ENCODE measurements at places on chromosomes 4 and X.
A peak's percentile ranks its signal among the peaks of the same experiment; 100 is the strongest.

- no peak overlapping the region for H3K27ac ChIP-seq
- H3K4me1 ChIP-seq, result no peaks in the 10 kb centered on the region
- DNase-seq, result no peak
Measured at GRCh38 chr4:185761352-185762235, 50.4 kb downstream of the SORBS2 start.

GRCh38 chrX:39855748-39856129 lies 242.0 kb downstream of the BCOR start:
- no peaks in the 10 kb centered on the region for H3K27me3 ChIP-seq
- DNase-seq, result peak; percentile 62
- H3K4me1 ChIP-seq, result no peaks in the 10 kb centered on the region

GRCh38 chrX:105451401-105451800 lies 230.9 kb upstream of the TEX13A start:
- H3K36me3 ChIP-seq, result no peaks in the 10 kb centered on the region
- H3K27me3 ChIP-seq, result no peaks in the 10 kb centered on the region
- no peak overlapping the region for H3K4me3 ChIP-seq
- DNase-seq, result no peak
- no peaks in the 10 kb centered on the region for H3K4me1 ChIP-seq

DNA sequence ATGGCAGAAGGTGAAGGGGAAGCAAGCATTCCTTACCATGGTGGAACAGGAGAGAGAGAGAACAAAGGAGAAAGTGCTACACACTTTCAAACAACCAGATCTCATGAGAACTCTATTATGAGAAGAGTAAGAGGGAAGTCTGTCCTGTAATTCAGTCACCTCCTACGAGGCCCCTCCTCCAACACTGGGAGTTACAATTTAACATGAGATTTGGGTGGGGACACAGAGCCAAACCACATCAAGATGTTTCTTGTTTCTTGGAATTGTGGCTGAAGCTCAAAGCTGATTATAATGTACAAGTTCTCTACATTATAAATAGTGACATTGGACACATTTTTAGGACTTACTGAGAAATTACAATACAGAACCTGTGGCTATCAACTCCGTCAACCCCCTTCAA lies 29.5 kb upstream of the TAPT1 start:
- H3K4me3 ChIP-seq, result no peak overlapping the region
- no peak for DNase-seq
- H3K27ac ChIP-seq, result no peak overlapping the region
- H3K4me1 ChIP-seq, result no peaks in the 10 kb centered on the region
- no peaks in the 10 kb centered on the region for H3K36me3 ChIP-seq

DNA sequence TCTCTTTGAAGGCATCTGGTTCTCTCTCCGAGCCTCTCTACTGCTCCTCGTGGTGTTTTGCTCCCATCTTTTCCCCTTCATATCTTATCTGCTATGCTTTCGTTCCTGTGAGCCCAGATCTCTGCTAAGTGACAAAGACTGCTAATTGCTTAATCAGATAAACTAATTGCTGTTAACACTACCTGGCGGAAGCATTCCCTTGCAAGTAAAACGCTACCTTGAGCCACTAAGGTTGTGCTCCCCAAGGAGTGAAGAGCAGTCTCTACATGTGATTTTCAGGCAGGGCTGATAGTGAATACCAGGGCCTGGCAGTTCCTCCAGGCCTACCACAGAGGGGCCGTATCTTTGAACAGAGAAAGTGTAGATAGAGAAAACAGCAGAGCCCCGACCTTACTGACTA lies 244.0 kb upstream of the GATB start:
- H3K4me1 ChIP-seq, result no peaks in the 10 kb centered on the region
- no peaks in the 10 kb centered on the region for H3K27me3 ChIP-seq
- DNase-seq, result no peak
- H3K36me3 ChIP-seq, result no peaks in the 10 kb centered on the region

GRCh38 chr4:88737307-88737941 lies 39.8 kb upstream of the NAP1L5 start:
- no peaks in the 10 kb centered on the region for H3K27me3 ChIP-seq
- H3K4me1 ChIP-seq, result peaks cover 5% of the 10 kb centered on the region
- H3K36me3 ChIP-seq, result peaks cover 8% of the 10 kb centered on the region
- peak; percentile 20 for DNase-seq
- H3K4me3 ChIP-seq, result no peak overlapping the region

DNA sequence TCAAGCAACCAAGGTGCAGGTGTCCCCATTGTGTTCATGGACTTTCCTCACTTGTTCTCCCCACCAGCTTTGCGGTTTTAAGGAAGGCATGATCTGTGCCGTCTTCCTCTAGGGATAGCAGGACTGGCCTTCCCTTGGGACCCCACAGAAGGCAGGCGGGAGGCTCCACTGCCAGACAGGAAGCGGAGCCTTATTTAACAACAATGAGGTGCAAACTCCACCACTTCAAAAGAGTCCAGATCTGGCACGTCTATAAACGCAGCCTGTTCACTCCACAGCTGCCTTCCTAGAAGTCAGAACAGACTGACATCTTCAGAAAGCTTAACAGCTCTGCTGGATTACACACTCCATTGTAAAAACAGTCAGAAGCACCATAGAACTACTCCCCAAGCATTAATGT lies 1.7 kb upstream of the GPR143 start:
- no peak overlapping the region for H3K27ac ChIP-seq
- no peak for DNase-seq
- H3K4me1 ChIP-seq, result no peaks in the 10 kb centered on the region
- H3K4me3 ChIP-seq, result no peak overlapping the region
- H3K36me3 ChIP-seq, result no peaks in the 10 kb centered on the region

DNA sequence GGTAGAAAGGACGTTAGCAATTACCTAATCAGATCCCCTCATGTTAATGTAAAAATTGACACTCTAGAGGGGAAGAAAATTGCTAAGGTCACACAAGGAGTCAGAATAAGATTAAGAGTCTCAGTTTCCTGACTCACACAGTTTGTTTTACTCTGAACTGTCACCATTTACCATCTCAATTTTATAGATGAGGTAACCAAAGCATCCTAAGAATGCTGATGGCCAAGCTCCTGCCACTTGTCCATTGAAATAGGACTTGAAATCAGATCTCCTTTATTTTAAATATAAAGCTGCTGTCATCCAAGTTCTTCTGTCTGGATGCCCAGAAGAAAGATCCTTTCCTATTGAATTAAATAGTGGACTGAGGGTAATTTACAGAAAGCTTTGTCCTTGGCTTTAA lies 114.8 kb upstream of the VAMP7 start:
- no peak overlapping the region for H3K4me3 ChIP-seq
- peak overlapping the region; percentile 47 for H3K27ac ChIP-seq
- no peak for DNase-seq

DNA sequence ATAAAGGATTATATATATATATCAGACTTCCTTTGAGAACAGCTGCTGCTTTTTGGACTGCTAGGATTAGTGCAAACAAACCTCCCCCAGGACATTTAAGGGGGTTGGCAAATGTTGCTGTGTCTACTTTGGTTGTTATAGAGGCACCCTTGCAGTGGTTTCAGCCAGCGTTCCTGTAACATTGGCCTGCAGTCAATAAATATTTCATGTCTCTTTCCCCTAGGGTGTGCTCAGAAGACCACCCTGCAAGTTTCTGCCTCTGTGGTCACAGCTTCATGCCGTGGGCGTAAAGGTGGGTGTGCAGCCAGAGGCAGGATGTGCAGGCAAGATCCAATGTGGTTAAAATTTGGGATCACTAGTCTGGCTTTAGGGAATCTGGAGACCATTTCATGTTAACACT lies 28.9 kb downstream of the FGF5 start:
- H3K36me3 ChIP-seq, result no peaks in the 10 kb centered on the region
- H3K4me1 ChIP-seq, result no peaks in the 10 kb centered on the region
- no peak overlapping the region for H3K27ac ChIP-seq
- no peak for DNase-seq
- H3K27me3 ChIP-seq, result no peaks in the 10 kb centered on the region
- H3K4me3 ChIP-seq, result no peak overlapping the region

DNA sequence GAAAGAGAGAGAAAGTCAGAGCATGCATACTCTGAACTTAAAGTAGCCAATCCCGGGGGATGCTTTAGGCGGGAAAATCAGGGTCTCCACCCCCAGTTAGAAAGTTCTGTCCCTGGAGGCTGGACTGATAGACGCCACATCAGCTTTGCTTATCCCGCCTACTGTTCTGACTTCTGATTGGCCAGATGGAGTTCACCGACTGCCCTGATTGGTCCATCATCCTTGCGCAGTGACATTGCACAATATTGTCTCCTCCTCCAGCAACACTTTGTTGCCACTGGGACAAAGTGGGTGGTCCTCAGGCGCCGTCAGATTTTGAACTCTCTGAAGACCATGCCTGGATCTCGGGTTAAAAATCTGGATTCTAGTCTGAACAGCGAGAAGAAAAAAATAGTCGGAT lies 50.3 kb downstream of the SSX3 start:
- no peaks in the 10 kb centered on the region for H3K36me3 ChIP-seq
- no peaks in the 10 kb centered on the region for H3K4me1 ChIP-seq
- H3K27me3 ChIP-seq, result no peaks in the 10 kb centered on the region
- no peak for DNase-seq
- no peak overlapping the region for H3K4me3 ChIP-seq
- no peak overlapping the region for H3K27ac ChIP-seq

DNA sequence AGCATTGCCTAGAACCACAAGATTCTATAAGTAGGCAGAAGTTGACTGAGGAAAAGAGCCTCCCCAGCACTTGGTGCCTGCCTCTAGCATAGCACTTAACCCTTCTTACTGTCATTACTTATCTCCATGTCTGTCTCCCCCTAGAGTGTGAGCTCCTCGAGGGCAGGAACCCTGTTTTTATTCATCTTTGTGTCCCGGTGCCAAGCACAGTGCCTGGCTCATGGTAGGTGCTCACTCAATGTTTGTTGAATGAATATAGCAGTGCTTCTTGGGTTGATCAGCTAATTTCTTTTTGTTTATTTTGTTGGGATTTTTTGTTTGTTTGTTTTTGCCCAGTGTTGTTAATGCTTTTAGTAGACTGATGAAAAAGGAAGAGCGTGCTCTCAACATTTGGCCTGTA lies 30.3 kb downstream of the KLF3 start:
- no peaks in the 10 kb centered on the region for H3K27me3 ChIP-seq

DNA sequence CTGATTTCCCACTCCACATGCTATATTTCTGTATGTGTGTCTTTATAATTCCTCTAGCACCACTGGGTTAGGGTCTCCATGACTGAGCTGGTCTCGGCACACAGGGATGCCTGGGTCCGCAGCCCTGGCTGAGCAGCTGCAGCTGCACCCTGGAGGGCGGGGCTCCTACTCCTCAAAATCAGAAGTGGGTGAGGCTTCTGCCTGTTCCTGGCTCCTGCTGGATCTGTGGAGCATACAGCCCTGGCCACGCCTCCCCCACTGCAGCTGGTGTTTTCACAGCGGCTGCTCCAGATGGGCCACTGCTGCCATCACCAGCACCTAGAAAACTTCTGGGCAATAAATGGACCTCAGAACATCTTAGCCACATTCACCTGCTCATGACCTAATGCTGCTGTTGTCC lies 30.9 kb downstream of the SPCS3 start:
- no peaks in the 10 kb centered on the region for H3K27me3 ChIP-seq
- no peak overlapping the region for H3K27ac ChIP-seq
- H3K4me1 ChIP-seq, result no peaks in the 10 kb centered on the region

DNA sequence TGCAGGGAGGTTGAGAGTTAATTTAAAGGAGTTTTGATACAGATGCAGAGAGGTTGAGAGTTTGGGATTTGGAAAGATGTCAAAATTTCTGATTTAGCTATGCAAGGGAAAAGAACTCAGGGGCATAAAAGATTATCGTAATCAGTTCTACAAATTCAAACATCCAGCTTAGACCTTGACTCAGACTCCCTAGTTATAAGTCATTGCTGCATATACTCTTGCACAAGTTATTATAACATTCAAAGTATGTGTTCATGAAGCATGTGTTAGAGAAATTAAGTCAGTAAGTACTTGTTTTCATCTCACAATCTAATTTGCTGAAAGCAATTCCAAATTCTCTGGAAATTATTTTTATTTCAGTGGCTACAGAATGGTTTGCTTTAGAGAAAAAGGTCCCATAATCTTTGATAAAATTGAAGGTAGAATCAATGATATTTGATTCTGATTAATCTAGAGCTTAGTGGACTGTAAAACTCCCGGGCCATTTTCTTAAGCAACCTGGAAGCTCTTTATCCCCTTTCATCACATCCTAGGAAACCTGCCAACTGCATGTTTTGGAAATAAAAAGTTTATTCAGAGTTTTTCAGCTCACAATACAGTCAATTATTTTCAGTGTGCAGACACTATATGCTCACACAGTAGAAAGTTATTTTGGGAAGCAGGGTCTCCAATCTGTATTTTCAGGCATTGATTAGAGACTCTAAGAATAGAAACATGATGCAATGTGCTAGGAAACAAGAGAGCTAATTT lies 132.9 kb upstream of the SPANXC start:
- H3K4me1 ChIP-seq, result no peaks in the 10 kb centered on the region
- H3K36me3 ChIP-seq, result no peaks in the 10 kb centered on the region
- no peaks in the 10 kb centered on the region for H3K27me3 ChIP-seq
- H3K4me3 ChIP-seq, result no peak overlapping the region
